MCF 10A (cell line): ENCODE measurements at places on chromosomes 4 and X.

DNA sequence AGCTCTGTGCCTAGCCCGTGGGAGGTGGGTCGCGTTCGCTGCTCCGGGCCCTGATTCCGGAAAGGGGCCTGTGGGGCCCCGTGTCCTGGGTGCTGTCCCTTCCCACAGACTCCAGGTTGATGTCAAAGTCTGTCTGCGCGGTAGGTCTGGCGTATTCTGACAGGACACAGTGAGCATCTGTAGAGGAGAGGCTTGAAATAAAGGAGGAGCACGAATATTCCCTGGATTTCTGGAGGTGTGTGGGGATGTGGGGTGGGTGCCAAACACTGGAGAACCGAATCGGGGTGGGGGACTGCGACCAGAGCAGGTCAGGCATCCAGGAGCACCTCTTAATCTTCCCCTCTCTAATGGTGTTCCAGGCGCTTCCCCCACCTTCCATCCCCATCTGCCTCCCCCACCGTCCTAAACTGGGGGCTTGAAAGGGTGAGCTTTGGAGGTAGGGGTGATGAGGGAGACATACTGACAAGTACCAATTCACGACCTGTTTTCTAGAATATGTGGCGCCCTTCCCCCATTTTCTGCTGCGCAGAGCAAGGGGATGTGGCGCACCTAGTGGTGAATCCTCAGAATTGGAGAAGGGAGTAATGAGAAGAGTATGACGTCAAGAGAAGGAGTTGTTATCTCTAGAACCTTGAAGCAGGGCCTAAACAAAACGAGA lies 877 bp downstream of the GPRASP1 start:
- no peak for DNase-seq

GRCh38 chr4:122576261-122577188 lies 44.3 kb downstream of the IL21 start:
- DNase-seq = peak; percentile 74

DNA sequence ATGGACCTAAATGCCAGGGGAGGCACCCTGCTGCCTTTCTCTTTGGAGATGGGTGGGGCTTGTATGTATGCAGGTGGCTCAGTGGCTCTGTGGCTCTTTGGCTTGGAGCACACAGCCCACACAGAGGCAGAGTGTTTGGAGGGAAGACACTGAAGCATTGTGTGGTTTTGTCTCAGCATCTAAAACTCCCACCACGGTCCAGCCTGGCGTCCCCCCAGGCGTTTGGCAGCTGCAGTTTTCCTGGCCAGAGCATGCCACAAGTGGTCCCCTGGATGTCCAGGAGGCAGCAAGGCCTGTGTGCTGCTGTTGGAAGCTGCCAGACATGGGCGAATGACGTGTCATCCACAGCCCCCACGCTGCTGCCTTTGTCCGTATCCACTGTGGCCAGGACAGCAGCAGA lies 32.2 kb upstream of the PSAPL1 start:
- no peak for DNase-seq

- DNase-seq = no peak
These were observed 573 bp downstream of the HTR2C start for GRCh38 chrX:114584375-114584943.

- DNase-seq = no peak
These were observed 191.1 kb downstream of the RAPGEF2 start for GRCh38 chr4:159293811-159294515.

GRCh38 chr4:31043382-31044062 lies 323.4 kb downstream of the PCDH7 start:
- DNase-seq = no peak
